Right kidney (tissue), 9 donors: ENCODE measurements at places on chromosomes 1 and 21.

DNA sequence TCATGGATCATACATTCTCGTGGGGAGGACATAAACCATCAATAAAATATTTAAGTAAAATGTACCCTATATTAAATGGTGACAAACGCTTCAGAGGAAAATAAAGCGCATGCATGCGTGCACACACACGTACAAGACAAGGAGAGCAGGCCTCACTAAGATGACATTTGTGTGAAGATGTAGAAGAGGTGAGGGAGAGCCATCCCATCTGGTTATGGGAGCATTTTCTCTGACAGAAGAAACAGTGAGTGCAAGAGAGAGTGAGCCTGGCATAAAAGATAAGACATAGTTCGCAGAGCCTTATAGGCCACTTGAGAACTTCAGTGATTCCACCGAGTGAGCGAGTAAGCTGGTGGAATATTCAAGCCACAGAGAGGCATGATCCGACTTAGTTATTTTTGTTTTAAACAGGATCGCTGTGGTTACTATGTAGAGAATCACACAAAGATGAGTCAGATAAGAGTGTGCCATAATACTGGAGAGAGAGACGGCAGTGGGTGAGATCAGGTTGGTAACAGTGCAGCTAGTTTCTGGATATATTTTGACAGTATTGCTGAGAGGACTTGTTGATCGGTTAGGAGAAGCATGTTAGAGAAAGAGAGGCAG is 624.2 kb downstream of the PLPP3 start:
- no peak for DNase-seq

DNA sequence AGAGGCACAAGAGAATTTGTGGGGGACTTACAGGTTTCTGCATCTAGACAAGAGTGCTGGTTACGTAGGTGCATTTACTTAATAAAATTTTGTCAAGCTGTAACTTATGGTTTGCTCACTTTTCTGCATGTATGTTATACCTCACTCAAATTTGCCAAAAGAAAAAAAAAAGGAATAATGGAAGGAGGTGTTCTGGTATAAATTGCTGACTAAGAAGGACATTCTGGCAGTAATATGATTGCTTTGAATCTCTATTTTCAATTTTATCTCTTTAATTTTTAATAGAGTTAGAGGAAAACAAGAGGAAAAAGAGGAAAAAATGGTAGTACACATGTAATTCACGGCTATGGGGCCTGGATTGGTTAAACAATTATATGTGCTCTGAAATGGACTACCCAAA is 119.5 kb downstream of the DUSP10 start:
- DNase-seq, result no peak

GRCh38 chr1:86345042-86345441 is 51.1 kb downstream of the ODF2L start:
- no peak for DNase-seq

DNA sequence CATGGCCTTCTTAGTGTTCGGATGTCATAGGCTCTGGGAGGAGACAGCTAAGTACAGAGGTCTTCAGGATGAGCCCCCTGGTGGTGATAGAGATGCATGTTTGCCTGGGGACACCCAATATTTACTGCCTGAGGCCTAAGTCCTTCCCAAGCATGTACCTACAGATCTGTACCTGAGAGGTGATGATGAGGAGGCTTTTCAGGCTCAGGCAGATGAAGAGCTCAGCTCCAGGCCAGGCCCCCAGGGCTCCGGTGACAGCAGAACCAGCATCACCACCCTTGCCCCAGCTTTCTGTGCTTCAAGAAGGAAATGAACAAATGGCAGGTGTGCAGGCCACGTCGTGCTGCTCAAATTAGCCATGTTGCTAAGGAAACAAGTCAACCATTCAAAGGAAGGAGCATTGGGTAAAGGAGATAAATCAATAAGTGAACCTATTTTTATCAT is 21.1 kb downstream of the CACNA1E start:
- DNase-seq, result no peak

GRCh38 chr1:73911849-73912248 is 286.1 kb downstream of the LRRIQ3 start:
- no peak for DNase-seq

DNA sequence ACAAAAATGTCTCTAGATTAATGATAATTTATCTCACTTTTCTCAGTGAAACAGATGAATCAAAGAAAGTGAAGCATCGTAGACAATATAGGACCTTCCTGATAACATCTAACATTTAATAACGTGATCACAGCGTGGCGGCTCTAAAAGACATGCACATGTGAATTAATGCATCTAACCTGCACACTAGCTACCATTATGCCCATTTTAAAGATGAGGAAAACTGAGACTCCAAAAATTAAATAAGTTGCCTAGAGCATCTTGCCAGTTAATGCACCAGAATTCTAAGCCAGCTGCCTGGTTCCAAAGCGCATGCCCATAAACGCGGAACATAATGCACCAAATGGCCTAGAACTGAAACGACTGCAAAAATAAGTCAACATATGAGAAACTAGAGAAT is 23.5 kb downstream of the ERG start:
- DNase-seq, result no peak
